A549 treated with RU486 at 1 μM for 4 hours (cell line): ENCODE measurements at places on chromosomes 4 and X. TPM values are rescaled to one million over a fixed set of nuclear protein-coding genes. Genes with fewer than 3 reads are reported as not detected.

Gene ADGRG4
- total RNA-seq, result not detected in 5 replicates

Gene TMSB15A
- total RNA-seq, result 0.47 to 1.1 TPM (median 0.97 TPM) in 4 of 5 replicates, not detected in the other

Gene SSX4B
- not detected in 5 replicates for total RNA-seq

Gene BMPR1B
- total RNA-seq, result 6.3 to 9.4 TPM (median 7.4 TPM) in 5 replicates
